Bone marrow (tissue), 2 donors: ENCODE measurements at places on chromosomes 3 and 15.

- no peak for DNase-seq
Observed at GRCh38 chr3:52535411-52536111, 844 bp upstream of the UQCC5 start.

GRCh38 chr3:107945417-107946094 lies 145.3 kb downstream of the CD47 start:
- DNase-seq: no peak

- DNase-seq: no peak
Observed at GRCh38 chr15:93051236-93052089, 37.5 kb downstream of the RGMA start.

DNA sequence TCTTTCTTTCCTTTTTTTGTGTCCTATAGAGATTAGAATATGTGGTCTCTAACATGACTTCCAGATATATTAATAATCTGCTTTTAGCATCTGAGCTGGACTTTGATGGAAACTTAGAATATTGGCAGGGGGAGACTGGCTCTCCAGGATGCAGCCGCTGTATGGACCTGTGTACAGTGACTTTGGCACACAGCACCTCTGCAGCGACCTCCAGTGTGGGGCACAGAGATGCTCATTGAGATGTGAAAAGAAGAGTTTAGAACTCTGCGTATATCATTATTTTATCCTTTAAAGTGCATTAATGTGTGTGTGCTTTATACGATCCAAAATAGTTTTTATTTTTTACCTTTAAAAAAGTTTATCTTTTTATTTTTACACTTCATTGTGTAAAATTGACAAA lies 18.3 kb downstream of the CFAP161 start:
- DNase-seq: no peak

GRCh38 chr15:49410641-49411040 lies 12.4 kb upstream of the FGF7 start:
- DNase-seq: no peak

GRCh38 chr15:85651548-85651947 lies 143.2 kb downstream of the KLHL25 start:
- DNase-seq: no peak

GRCh38 chr3:135622656-135623055 lies 342.9 kb upstream of the PPP2R3A start:
- DNase-seq: no peak

GRCh38 chr3:179272385-179272784 lies 21.5 kb upstream of the KCNMB3 start:
- no peak for DNase-seq
